ENCODE measurements at places on chromosomes 1 and 21. TPM values are rescaled to one million over a fixed set of nuclear protein-coding genes. Genes with fewer than 3 reads are reported as not detected.

- DNase-seq = no peak
Observed at GRCh38 chr1:200178340-200178739, 150.8 kb downstream of the NR5A2 start.

- DNase-seq = no peak
Observed at GRCh38 chr1:54609301-54609921, 13.9 kb downstream of the FAM151A start.

- DNase-seq = no peak
Observed at GRCh38 chr1:22876359-22877111, 96.1 kb downstream of the LACTBL1 start.

E2F2 gene
- total RNA-seq = 5.8 TPM
